ENCODE measurements at places on chromosomes 12 and 14.

DNA sequence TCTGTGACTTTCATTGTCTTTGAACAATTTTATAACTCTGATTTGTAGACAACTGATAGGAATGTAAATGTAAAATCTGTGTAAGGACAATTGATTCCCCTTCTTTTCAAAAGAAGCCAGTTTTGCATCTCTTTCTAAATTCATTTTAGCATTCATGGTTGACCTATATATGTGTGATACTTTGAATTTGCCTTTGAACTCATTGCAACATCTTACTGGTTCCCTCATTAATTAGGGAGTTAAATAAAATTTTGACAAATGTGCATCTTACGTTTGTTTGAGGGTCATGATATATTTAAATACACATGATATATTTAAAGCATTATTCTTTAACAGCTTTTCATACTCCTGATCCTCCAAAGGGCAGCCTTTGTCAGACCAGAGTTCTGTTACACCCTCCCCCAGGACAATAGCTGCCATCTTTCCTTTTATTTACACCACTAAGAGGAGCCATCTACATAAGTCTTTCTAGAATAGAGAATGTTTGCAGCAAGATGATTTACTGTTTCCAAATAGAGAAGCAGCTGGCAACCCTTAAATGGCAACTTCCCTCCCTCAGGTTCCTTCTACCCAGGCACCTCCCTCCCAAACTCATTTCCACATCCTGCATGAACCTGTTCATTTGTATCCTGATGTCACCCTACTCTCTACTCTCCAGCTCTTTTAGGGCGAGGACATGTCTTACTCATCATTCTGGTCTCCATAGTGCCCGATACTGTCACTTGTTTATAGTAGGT is 40.2 kb upstream of the APPL2 start:
- no peak for DNase-seq

DNA sequence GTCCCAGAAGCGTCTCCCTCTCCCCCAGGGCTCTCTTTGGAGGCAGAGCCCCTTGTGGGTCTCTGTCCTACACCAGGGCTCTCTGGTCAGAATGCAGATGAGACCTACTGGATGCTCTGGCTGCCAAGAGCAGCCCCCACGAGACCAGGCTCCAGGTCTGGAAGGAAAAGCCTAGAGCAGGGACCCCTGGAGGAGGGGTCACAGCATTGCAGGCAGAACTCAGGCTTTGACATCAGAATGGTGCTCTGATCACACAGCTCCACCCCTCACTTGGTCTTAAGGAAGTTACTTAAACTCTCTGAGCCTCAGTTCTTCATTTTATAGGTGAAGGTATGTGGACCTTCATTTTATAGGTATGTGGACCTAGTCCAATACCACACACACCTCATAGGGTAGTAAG is 83.1 kb downstream of the ARL6IP4 start:
- DNase-seq, result peak; percentile 45

GRCh38 chr12:75665216-75665615 is 153.8 kb upstream of the KRR1 start:
- DNase-seq, result no peak

DNA sequence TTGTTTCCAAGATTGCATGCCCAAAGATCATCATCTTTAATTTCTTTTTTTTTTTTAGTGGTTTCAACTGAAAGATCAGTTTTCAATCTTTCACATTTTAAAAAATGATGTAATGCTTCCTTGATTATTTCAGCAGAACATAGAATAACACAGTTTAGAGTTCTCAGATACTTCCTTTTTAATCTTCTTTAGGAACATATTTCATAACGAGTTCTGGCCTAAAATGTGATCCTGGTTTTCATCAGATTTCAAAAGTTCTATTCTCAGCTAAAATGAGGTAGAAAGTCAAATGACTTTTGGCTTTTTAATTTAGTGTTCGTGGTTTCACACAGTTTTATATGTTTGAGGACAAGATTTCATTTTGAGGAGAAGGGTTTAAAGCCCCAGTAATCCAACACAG is 40.0 kb upstream of the NR1H4 start:
- no peak for DNase-seq

- no peak for DNase-seq
Measured at GRCh38 chr12:104482113-104482512, 25.4 kb downstream of the CHST11 start.

DNA sequence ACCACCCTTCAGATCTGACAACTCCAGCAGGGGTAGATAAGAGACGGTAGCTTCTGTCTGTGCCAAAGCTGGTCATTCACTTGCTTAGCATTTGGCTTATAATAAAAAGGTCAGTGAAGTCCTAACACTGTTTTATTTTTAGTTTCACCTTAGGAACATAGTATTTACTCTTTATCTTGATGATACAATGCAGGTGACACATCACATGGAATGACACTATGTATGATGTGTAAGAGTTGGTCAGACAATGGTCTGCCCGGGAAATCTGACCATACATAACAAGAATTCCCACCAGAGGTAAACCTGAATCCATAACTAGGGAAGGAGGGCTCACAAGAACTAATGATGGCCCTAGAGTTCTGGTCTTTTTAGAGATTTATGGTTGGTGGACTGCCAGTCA is 66.6 kb downstream of the IFNG start:
- DNase-seq, result no peak

DNA sequence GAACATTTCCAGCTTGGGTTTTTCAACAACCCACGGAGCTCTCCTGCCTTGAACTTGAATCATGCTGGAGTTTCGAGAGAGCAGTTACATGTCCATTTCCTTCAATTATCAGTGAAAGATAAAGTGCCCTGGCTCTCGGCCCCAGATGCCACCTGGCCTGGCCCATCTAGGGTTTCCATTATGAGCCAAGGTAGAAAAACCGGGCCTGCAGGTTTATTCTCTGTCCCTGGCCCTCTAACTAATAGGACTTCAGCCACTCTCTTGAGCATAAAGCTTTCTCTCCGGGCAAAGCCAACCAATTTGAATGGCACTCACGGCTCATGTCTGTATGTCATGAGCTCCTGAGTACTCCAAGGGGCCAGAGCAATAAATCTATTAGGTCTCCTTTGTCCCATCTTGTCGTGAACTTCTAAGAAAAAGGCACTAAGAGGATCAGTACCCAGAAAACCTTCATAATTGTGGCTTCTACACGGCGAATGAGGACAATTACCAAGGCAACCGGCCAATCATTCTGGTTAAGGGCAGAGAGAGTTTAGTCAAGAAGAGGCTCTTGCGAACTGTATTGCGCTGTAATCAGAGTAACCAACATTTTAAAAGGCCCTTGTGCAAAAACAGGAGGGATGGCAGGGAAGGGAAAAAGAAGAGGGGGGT is 392.3 kb downstream of the MED13L start:
- no peak for DNase-seq

GRCh38 chr12:33703221-33703620 is 263.6 kb upstream of the SYT10 start:
- no peak for DNase-seq

- no peak for DNase-seq
Measured at GRCh38 chr12:45227316-45228067, 11.6 kb downstream of the ANO6 start.

GRCh38 chr12:80700327-80700726 is 7.1 kb upstream of the MYF6 start:
- DNase-seq, result no peak

- no peak for DNase-seq
Measured at GRCh38 chr12:52280319-52280795, 5.9 kb downstream of the KRT86 start.

- DNase-seq, result no peak
Measured at GRCh38 chr12:2543801-2544200, 251.0 kb upstream of the FKBP4 start.

- DNase-seq, result no peak
Measured at GRCh38 chr14:33850826-33851225, 100.0 kb downstream of the EGLN3 start.

- DNase-seq, result no peak
Measured at GRCh38 chr12:67222302-67222701, 46.9 kb upstream of the CAND1 start.

GRCh38 chr12:96103067-96103644 is 67.8 kb upstream of the LTA4H start:
- DNase-seq, result no peak

- DNase-seq, result no peak
Measured at GRCh38 chr14:73862480-73862879, 10.8 kb downstream of the PTGR2 start.

- no peak for DNase-seq
Measured at GRCh38 chr12:119936705-119937311, 52.2 kb upstream of the BICDL1 start.
